ENCODE measurements at places on chromosomes 12 and 14.

GRCh38 chr14:64221391-64222003 lies 72.7 kb downstream of the ESR2 start:
- DNase-seq: no peak

DNA sequence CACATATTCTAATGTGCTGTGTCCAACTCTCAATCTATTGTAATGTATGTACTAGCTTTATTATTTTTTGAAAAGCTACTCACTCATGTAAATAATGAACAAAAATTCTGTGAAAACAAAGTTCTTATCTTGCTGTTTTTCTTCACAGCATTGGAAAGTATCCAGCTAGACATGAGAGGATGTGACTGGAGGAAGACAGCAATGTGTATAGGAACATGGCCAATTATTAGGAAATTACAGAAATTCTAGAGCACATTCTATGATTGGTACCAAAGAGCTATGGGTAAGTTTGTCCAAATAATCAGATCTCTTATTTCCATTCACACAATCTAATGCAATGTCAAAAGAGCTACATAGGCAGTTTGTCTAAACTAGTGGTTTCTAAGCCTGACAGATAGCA lies 1100.2 kb downstream of the FSCB start:
- DNase-seq: no peak

- DNase-seq: no peak
Observed at GRCh38 chr14:25080682-25081081, 30.7 kb upstream of the STXBP6 start.

DNA sequence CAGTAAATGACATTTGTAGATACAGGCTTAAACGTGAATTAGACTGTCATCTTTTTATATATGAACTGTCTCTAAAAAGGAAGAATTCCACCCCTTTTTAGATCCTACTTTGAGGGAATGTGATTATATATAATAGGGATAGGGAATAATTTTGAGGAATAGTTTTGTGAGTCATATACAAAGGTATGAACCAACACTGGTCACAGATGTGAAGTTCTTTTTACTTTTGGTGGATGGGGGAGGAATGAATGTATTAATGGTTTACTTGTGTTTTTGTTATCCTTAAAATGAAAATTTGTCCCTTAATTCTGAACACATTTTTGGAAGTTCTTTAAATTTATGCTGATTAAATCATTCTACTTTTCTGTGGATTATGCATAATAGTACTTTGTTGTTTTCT lies 30.4 kb downstream of the FRS2 start:
- no peak for DNase-seq

- DNase-seq: no peak
Observed at GRCh38 chr12:68962877-68963855, 30.2 kb upstream of the CPM start.

DNA sequence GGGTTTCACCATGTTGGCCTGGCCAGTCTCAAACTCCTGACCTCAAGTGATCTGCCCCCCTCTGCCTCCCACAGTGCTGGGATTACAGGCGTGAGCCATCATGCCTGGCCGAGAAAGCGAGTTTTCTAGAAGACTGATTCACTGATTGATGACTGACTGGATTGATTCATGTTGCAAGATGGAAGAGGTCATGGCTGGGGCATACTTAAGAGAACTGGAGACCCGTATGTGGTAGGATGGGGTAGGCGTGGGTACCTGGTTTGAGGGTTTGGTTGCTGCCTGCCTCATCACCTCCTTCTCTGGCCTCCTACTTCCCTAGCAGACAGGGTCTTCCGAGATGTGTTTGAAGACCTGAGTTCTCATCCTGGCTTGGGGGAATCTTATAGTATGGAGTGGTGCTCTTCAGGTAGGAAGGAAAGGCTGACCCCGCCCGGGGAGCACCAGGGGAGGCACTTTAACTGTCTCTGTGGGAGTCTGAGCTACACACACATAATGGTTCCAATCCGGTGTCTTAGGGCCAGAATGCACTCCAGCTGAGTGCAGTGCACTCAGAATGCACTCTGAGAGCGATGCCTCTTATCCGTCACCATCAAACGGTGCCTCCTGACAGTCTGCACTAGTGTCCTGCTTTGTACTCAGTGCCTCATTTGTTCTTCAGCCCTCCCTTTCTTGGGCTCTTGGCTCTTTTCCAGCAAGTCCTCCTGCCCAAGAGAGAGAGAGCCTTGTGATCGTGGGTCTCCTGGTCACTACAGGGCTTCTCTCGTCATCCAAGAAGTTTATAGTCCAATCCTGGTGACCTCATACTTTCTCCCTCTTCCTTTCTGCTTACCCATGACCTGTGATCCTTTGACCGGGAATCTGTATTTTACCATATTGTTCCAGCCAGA lies 19.7 kb downstream of the PLEKHG3 start:
- DNase-seq: peak; percentile 65

DNA sequence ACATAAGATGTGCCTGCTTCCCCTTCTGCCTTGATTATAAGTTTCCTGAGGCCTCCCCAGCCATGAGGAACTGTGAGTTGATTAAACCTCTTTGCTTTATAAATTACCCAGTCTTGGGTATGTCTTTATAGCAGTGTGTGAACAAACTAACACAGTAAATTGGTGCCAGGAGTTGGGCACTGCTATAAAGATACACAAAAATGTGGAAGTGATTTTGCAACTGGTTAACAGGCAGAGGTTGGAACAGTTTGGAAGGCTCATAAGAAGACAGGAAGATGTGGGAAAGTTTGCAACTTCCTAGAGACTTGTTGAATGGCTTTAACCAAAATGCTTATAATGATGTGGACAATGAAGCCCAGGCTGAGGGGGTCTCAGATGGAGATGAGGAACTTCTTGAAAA lies 264.1 kb downstream of the DACT1 start:
- DNase-seq: no peak

- DNase-seq: no peak
Observed at GRCh38 chr12:118183155-118183554, 47.2 kb downstream of the PEBP1 start.

- DNase-seq: no peak
Observed at GRCh38 chr14:92963301-92964123, 40.6 kb downstream of the CHGA start.

- DNase-seq: no peak
Observed at GRCh38 chr12:13101821-13102375, 1.6 kb downstream of the GSG1 start.

GRCh38 chr12:12734561-12735071 lies 17.4 kb downstream of the CDKN1B start:
- no peak for DNase-seq

- no peak for DNase-seq
Observed at GRCh38 chr12:114041136-114041535, 75.0 kb upstream of the RBM19 start.

GRCh38 chr14:74258764-74259035 lies 19.5 kb downstream of the VSX2 start:
- DNase-seq: no peak

- DNase-seq: no peak
Observed at GRCh38 chr12:27524839-27525753, 1.1 kb downstream of the PPFIBP1 start.

DNA sequence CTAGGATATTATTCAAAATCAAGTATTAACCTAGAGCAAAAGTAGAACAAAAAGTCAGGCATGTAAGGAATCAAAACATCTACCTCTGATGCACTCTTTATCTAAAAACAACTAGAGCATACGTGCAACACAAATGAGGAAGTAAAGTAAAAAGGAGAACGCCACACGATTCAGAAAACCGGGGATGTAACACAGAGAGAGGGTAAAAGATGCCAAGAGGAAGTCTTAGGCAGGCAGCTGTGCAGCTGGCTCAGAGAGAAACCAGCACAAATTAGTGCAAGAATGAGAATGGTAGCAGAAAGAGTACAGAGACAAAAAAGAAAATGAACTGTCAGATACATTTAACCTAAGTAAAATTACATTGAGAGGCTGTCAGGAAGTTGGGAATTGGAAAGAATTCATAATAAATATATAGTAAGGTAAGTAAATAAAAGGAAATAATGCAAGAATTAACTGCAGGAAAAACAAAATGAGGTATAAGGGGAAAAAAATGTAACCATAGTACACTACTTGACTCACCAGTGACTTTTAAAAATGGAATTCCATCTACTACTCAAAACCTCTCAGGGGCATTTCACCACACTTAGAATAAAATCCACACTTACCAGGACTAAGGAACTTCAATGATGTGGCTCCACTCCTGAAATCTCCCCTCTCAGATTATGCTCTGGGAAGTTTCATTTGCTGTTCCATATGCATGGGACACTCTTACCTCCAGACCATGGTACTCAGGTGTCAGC lies 17.1 kb downstream of the BCAT1 start:
- no peak for DNase-seq

GRCh38 chr12:11580125-11580751 lies 69.2 kb upstream of the ETV6 start:
- DNase-seq: peak; percentile 66

DNA sequence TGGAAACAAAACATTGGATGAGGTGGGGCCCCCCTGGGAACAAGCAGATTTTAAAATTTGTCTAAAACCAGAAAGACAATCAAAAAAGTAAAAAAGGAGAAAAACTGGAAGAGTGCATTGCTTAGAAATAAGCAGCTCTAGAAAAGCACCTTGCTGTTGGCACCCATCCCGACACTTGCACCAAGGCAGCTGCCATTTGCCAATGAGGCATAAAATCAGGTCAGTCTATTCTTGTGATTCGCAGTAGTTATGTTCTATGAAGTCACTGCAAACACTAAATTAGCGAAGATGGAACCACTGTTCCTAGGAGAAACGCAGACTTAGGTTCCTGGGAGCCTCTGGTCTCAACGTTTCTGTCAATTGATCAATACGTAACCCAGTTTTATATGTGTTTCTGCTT lies 16.2 kb downstream of the VPS33A start:
- no peak for DNase-seq

GRCh38 chr12:89529738-89530137 lies 3.9 kb upstream of the POC1B start:
- DNase-seq: no peak

- DNase-seq: no peak
Observed at GRCh38 chr12:6284273-6284672, 26.2 kb upstream of the PLEKHG6 start.

DNA sequence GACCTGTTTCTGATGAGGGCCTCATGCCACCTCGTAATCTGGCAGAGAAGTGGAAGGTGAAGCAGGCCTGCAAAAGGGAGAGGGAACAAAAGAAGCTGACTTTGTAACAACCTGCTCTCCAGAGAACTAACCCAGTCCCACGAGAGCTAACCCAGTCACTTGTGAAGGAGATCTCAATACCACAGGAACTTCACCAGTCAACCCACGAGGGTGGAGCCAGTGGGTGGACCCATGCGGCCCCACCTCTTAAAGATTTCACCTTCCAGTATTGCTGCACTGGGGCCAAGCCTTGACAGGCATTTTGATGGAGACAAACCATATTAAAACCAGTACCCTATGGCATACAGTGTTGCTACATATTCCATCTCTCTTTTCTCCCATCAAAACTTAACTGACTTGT lies 55.1 kb downstream of the SERPINA10 start:
- DNase-seq: no peak

DNA sequence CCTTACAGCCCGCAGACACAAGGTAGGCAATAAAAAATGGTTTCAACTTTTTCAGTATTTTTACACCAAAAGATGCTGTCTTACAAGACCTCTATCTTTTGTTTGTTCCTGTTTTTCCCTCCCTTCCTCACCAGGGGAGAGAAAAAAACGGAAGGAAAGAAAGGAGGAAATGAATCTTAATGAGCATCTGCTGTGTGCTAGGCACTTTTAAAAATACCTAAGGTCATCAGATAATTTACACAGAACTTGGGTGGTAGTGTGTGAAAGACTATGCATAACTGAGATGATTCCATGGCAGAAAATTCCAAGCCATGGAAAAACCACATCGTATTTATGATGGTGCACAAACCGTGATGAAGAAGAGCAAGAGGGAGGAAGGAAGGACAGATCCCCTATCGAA lies 121.2 kb downstream of the DIP2B start:
- DNase-seq: no peak

DNA sequence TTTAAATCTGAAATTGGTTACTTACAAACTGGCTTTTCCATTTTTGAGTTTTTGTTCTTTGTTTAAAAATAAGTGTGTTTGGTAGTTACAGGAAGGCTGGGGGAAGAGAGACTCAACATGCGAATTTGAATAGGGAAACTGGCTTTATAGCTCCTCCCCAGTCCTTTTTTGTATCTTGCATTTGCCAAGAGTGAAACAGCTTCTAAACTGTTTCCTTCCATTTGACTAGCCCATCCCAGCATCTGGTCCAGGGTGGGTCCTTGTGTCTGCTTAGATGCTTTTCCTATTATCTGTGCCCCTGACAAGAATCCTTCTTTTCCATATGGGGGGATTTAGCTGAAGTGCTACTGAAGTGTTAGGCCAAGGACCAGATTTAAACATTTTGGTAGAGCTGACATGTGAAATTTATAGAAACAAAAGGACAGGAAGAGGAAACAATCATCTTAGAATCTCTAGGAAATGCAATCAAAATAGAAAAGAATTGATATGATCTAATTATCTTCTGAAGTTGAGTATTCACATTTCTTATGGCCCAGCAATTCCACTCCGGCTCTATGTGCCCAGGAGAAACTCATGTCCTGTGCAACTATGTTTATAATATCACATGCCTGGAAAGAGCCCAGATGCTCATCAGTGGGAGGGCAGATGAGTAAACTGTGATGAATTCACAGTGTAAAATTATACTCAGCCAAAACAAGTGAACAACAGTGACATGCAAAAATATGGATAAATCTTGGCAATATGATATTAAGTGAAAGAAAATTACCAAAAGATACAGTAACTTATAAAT lies 7.4 kb downstream of the SMOC1 start:
- no peak for DNase-seq

GRCh38 chr12:121514184-121514742 lies 66.6 kb downstream of the KDM2B start:
- no peak for DNase-seq

DNA sequence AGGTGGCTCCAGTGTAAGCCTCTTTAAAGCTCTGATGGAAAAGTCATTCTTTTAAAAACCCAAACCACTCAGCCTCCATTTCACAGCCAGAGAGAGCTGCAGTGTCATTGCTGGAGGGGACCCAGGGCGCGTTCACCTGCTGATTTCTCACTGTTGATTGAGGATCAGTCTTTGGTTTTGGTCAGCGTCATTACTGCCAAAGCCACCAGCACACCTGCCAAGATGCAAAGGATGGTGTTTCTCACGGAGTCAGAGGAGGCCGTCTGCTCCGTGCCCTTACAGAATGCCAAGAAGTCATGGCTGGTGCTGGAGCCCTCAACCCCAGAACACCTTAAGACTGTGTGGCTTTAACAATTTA lies 32.8 kb upstream of the BATF start:
- DNase-seq: no peak

GRCh38 chr12:32312049-32312670 lies 87.2 kb upstream of the FGD4 start:
- DNase-seq: no peak

- no peak for DNase-seq
Observed at GRCh38 chr12:59650588-59651228, 54.9 kb downstream of the SLC16A7 start.

GRCh38 chr12:15423629-15424028 lies 101.3 kb downstream of the PTPRO start:
- DNase-seq: no peak

DNA sequence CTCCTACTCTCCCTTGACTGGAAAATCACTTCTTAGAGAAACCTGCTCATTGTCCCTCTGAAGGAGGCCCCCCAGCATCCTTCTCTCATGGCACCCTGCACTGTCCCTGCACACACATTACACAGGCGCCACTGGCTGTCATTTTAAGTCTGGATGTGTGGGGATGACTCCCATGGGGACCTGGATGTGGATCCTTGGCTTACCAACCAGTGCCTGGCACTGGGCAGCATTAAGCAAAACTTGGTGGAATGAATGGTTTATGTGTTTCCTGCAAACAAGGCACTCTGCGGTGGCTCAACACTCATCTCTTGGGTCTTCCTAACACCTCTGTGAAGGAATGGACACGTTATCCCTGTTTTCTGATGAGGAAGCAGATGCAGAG lies 162.4 kb downstream of the RBM19 start:
- no peak for DNase-seq

Data from retinal pigment epithelial cell (primary cell).